ENCODE measurements at places on chromosomes 2 and 18.

DNA sequence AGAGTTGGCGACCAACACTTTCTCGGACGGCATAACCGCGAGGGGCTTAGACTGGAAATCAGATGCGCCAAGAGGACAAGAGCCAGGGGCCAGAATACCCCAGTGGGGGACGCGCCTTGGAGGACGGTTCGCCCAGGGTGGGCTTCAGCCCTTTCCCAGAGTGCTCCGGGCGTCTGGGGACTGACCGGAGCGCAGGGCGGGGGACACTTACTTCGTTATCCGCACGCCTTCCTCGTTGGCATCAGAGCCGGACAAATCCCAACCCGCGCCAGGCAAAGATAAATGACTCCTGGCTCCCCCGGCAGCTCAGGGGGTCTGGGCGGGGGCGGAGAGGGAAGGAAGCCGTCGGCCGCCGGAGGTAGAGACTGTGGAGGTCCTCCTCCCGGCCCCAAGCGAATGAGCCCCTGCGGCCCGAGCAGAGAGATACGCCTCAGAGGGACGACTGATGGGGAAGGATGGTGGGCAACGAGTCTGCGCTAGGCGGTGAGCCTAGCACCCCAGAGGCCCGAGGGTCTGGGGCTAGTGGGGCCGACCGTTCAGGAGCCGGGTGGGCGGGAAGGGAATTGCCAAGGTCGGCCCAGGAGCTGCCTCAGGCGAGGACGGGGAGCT is 4.7 kb upstream of the SATB2 start:
- DNase-seq: no peak

DNA sequence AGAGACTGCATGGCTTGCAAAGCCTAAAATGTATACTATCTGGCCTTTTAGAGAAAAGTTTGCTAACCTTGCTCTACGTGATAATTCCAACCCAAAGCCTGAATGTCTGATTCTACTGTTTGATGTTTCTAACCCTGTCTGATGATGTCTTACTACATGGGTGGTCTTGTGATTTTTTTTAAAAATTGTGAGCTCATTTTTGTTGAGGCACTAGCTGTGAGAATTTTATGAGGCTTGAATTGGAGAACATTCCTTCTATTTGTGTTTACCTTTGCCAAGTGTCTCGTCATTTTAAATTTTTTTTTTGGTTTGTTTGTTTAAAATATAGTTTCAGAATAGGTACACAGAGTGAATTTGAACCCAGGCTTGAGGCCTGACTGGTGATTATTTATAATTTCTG is 15.2 kb upstream of the LTBP1 start:
- DNase-seq: no peak

DNA sequence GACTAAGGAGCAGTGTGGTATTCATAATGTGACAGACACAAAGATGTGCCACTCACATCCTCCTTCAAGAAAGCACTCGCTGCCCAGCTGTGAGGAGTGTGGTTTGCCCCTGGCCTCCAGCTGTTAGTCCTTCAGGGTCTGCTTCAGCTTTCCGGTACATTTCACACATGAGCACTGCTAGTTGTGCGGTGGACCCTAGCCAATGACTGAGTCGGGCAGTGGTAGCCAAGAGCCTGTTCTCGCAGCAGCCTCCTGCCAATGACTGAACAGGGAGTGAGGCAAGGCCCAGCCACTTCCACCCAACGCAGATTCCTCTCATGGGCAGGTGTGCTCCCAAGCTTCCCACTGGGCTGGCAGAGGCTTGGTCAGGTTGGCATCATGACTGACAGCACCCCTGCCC is 254.3 kb downstream of the RBM43 start:
- peak; percentile 46 for DNase-seq

GRCh38 chr2:72134408-72134996 is 13.2 kb downstream of the CYP26B1 start:
- no peak for DNase-seq

- peak; percentile 67 for DNase-seq
Measured at GRCh38 chr2:241559323-241560161, 997 bp downstream of the BOK start.

DNA sequence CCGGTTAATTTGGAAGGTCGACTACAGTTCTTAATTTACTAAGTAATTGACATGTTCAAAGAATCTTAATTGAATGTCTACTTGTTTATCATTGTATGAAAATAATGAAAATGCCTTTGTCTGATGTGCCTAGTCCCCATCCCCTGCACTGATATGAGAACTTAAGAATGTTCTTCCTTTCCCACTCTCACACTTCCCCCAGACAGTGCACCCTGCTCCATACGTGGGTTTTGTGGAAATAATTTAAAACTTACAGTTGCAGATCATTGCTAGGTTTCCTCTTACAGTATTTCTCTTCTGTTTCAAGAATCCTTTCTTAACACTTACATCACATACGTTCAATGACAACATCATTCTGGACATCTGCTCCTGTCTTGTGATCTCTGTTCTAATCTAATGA is 3.5 kb downstream of the ICOS start:
- no peak for DNase-seq

GRCh38 chr2:178951266-178952006 is 98.5 kb downstream of the CCDC141 start:
- no peak for DNase-seq

DNA sequence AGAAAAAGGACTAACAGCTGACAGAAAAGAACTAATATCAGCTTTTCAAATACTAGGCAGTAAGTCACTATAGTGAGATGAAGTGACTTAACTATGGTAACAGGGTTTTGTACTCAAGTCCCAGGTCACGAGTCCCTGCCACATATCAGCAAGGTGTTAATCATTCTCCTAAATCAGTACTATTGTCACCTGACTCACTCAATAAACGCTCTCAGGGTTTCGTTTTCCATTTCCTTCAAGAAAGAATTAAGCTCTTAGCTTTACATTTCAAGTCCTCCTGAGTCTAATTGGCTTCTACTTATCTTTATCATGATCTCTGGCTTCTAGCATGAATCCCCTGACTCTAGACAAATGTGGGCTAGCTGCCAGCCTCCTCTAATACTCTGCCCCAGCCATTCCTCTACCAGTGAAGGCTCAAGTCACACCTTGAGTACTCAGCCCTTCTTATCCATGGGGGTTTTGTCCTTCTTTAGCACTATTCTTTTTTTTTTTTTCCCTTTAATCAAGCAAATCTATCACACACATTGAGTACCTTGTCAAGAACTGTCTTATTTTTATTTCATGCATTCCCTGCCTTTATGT is 20.0 kb downstream of the BUB1 start:
- no peak for DNase-seq

DNA sequence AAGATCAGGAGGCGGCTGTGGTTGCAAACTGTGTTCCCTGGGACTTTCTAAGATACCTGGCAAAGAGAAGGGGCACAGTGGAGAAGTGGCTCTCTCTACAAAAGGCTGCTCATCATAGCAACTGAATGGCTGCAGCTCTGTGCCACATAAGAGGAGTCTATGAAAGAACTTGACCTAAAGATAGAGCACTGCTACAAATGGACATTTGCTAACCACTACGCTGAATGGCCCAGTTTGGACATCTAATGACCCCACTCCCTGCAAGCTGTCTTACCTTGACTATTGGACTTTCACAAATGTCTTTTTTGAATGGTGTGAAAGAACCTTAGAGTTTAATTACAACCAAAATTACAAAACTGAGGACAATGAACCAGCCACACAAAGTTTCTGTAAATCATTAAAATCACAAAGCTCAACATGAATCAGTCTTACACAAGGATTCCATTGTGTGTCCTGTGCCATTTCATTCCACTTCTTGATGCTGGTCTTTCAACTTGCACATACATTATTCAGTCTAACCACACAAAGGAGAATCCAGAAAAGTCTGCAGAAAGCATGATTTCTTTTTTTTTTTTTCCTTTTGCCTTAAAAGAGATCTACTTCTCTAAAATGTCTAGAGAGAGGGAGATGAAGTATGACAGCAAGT is 154.0 kb downstream of the LAMA1 start:
- no peak for DNase-seq

- DNase-seq: no peak
Measured at GRCh38 chr18:12621742-12622306, 36.1 kb downstream of the SPIRE1 start.

DNA sequence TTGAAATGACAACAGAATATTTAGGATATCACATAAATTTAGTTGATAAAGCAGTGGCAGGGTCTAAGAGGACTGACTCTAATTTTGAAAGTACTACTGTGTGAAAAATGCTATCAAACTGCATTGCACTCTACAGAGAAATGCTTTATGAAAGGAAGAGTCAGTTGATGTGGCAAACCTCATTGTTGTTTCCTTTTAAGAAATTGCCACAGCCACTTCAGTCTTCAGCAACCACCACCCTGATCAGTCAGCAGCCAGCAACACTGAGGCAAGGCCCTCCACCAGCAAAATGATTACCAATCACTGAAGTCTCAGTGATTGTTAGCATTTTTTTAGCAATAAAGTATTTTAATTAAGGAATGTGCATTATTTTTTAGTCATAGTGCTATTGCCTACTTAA is 488.7 kb upstream of the SLC39A10 start:
- DNase-seq: no peak

GRCh38 chr2:106563195-106563594 is 76.0 kb downstream of the CD8B2 start:
- DNase-seq: no peak

GRCh38 chr2:28664120-28664842 is 87.3 kb upstream of the PPP1CB start:
- no peak for DNase-seq

DNA sequence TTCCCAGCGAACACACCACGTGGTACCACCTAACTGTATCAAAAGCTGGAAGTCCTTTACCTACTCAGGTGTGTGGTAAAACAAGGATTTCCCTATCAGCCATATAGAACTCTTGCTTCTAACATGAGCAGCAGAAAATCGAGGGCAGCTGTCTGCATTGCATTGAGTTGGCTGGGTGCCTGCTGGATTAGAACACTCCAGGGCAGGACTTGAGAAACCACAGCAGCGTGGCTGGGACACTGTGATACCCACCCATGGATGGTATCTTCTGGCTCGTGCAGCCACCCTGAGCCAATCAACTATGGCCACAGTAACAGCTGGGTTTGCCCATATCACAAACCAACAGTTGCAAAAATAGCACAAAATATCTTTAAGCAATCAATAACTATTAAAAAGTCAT is 188.3 kb downstream of the FBXO15 start:
- DNase-seq: no peak

GRCh38 chr2:14903709-14904374 is 271.3 kb downstream of the LRATD1 start:
- peak; percentile 7 for DNase-seq

GRCh38 chr2:170165129-170165528 is 12.8 kb upstream of the MYO3B start:
- no peak for DNase-seq

GRCh38 chr2:191617575-191617974 is 60.4 kb upstream of the NABP1 start:
- DNase-seq: no peak

GRCh38 chr2:88764850-88765153 is 73.3 kb downstream of the RPIA start:
- DNase-seq: no peak

DNA sequence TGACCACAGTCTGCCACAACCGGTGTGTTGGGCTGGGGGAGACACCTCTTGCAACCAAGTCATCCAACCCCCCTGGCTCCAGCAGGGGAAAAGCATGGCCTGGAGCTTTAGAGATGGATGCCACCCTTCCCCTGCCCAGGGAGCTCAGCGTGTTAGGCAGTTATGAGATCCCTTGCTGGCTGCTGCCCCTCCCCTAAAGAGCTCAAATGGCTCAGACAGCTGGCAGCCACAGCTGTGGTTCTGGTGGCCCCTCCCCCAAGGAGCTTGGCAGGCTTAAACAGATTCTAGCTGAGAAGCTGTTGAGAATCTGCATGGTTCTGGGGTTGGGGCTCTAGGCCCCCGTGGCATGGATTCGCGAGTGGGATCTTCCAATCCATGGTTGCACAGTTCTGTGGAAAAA is 64.7 kb downstream of the TEX51 start:
- DNase-seq: no peak

GRCh38 chr18:27707201-27707600 is 469.7 kb downstream of the CDH2 start:
- no peak for DNase-seq

DNA sequence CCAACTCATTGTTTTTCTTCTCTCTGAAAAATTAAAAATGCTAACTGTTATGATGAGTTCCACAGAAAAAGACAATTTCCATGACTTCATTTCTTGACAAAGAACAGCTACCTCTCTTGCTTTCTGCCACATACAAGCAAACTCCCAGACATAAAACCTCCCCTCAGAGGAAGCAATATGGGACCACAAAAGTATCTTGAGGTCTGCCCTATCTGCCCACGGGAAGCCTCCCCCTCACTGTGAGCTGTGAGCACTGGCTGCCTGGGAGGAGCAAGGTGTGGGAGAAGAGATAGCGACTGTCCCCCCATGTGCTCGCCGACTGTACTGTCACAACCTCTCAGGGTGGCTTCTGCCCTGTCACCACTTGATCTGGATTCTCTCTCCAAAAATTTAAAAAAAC is 69.7 kb upstream of the NRP2 start:
- DNase-seq: no peak

- no peak for DNase-seq
Measured at GRCh38 chr18:58997811-58998337, 133.2 kb downstream of the ZNF532 start.
